ENCODE measurements at places on chromosomes 3 and 15. TPM values are rescaled to one million over a fixed set of nuclear protein-coding genes. Genes with fewer than 3 reads are reported as not detected.

GRCh38 chr15:69468241-69469121 is 15.9 kb downstream of the RPLP1 start:
- no peak for DNase-seq

DNA sequence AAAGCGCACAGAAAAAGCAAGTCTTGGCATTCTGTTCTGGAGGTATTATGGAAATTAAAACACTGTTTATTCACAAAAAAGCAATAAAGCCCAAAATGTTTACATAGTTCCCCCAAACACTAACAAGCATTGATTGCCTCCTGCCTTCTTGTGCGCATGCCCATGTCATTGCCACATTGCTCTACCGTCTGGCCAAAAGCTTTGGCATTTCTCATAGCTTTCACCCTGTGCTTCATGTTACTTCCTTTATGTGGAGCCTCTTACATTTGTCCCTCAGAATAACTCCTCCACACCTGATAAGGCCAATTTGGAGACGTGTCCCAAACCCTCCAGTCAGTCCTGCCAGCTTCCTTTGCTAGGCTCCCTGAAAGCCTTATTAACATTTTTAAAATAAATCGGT is 680.8 kb downstream of the GBE1 start:
- no peak for DNase-seq

GRCh38 chr3:153290268-153291015 is 128.4 kb downstream of the RAP2B start:
- DNase-seq: no peak

- DNase-seq: no peak
Observed at GRCh38 chr3:15220661-15221060, 14.6 kb downstream of the CAPN7 start.

DNA sequence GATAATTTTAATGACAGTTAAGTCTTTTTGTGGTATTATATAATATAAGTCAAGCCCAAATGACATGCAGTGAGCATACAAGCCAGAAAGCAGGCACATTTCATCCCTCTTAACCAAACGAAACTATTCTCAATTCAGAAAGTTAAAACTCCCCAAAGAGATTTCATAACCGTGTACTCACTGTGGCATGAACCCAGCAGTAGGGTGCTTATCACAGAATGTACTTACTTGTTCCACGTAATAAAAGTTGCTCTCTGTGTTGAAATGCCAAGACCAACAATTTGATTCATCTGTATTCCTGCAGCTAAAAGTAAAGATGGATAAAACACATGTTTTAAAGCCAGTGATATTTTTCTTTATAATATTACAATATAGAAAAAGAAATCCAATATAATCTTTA is 12.1 kb downstream of the GK5 start:
- DNase-seq: no peak

- DNase-seq: no peak
Observed at GRCh38 chr15:81723701-81724100, 322.1 kb downstream of the MEX3B start.

SLC12A8 gene
- 2.4 TPM for total RNA-seq

CAMP gene
- not detected for total RNA-seq

EBLN2 gene
- 5.7 TPM for total RNA-seq

SLC9C1 gene
- not detected for total RNA-seq
